ENCODE measurements at places on chromosomes 13 and 19.
A peak's percentile ranks its signal among the peaks of the same experiment; 100 is the strongest.

DNA sequence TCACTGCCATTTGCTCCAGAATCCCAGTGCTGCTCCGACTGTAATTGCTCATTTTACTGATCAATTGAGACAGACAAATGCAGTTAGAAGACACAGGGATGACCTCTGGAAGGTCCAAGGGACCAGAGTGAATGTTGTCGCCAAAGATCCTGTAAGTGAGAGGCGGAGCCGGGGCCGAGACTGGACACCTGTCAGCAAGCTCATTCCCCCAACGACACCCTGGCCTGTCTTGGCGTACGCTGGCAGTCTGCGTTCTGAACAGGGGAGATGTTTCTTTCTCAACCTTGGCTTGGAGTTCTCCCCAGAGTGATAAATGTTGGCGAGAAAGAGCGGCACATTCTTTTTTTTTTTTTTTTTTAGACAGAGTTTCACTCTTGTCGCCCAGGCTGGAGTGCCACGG lies 24.2 kb downstream of the GADD45B start:
- no peak for DNase-seq

- peak; percentile 56 for DNase-seq
Observed at GRCh38 chr13:113393563-113394338, 29.8 kb upstream of the GRTP1 start.

DNA sequence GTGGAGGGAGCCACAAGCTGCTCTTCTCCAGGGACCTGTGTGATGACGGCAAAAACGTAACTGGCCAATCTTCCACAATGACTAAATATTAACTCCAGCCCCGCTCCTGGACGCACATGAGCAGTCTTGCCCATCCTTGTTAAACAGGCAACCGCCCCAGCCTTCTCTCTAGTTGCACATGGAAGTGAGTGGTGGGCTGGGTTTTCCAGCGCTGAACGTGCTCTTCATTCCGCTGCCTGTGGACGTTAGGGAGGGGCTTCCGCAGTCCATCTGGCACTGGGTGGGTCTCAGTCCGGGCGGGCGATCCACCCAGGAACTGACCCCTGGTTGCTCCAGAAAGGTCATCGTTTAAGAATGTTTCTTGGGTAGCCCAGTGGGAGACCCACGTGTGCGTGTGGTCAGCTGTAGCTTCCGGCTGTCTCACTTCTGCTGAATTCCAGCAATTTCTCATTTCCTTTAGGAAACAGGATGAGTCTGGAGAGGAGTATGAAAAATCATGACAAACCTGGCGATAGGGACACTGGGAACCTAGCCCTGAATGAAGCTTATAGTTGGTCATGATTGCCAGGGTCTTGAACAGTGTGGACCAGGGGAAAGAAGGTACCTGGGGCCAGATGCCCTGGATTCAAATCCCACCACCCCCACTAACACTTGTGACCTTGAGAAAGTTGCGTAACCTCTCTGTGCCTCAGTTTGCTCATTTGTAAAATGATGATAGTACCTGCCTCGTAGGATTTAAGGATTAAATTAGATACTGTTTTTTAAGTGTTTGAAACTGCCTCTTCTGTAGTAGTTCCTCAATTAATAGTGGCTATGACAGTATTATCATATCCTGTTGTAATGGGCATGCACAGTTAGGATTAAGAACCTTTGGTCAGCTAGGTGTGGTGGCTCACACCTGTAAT lies 92.6 kb downstream of the SIPA1L3 start:
- no peak for DNase-seq

DNA sequence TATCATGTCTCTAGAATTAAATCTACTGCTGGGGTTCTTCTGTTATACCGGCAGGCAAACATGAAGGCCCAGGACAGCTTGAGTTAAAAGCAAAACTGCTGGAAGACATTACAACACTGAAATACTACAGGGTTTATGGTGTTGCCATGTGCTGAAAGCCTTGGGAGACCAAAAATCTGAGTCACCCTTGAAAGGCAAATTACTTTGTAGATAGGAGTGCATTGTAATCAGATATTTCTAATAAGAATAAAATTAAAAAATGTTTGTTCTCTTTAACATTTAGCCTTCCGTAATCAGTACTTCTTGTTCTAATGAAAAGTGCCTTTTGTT lies 181.3 kb downstream of the PCDH9 start:
- no peak for DNase-seq

GRCh38 chr13:35767256-35767976 lies 290.9 kb upstream of the MAB21L1 start:
- DNase-seq = no peak

- no peak for DNase-seq
Observed at GRCh38 chr13:67996101-67996500, 766.0 kb upstream of the PCDH9 start.

- DNase-seq = no peak
Observed at GRCh38 chr19:23409392-23410048, 14.2 kb upstream of the ZNF91 start.

GRCh38 chr19:38039966-38040365 lies 133.0 kb downstream of the SIPA1L3 start:
- no peak for DNase-seq

DNA sequence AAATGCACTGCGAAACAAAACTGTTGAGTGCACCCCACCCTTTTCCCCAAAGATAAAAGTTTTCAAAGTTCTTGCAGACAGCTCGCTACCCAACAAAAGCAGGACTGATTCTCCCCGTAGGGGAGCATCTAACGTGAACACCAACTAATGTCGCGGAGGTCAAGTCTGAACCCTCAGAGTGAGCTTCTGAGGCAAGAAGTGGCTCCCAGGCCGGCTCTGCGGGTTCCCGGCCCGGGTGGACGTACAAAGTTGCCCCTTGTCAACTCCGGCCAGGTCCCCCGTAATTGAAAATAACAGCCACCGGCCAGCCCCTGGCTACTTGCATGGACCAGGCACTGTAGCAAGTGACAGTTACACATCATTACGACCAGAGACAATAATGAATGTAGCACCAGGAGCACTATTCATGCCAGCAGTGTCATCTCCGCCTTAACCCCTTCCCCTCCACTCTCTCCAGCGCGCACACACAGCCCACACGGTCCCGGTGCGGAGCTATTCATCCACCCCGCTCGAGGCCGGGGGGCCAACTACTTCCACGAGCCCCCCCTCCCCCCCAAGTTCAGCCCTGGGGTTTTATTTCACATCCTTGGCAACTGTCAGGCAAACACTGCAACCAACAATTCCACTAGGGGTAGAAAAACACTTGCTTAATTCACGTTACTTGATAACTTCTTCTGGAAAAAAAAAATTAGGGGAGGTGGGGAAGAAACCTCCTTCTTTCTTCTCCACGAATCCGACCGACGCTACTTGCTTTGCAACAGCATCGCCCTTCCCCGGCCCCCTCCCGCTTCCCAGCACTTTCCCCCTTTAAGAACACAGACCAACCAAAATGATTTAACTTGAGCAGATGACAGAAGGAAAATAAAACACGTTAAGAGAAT lies 1.2 kb downstream of the KLF12 start:
- DNase-seq = peak; percentile 4

- no peak for DNase-seq
Observed at GRCh38 chr19:55305491-55305890, 19.6 kb downstream of the TMEM150B start.

DNA sequence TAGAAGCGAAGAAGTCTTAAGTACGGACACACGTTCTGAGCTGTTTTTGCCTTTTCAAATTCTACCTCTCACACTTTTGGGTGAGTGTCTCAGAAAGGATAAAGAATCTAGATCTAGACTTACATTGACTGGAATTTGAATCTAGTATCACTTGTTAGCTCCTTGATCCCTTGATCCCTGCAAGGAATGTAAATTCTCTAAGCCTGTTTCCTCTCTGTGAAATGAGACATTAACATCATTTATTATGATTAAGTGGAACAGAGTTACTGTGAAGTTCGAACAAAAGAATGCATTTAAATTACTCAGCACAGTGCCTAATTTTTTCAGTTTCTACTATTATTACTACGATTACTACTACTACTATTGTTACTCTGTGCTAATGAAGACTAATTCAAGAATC lies 86.6 kb upstream of the POSTN start:
- no peak for DNase-seq

GRCh38 chr19:30350692-30351663 lies 21.2 kb upstream of the ZNF536 start:
- DNase-seq = no peak

- no peak for DNase-seq
Observed at GRCh38 chr13:30074431-30074830, 224.0 kb upstream of the UBL3 start.

DNA sequence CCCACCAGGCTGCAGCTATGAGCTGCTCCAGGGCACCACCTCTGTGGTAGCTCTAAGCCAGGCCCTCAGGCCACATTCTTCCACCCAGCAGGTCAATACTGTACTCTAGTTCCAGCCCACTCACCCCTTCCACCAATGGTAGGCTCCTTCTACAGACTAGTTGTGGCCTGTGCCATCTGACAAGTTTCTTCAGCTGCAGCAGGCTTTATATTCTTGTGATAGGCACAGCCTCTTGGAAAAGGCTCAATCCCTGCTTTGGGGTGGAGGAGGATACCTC lies 8.5 kb downstream of the MICU2 start:
- no peak for DNase-seq

DNA sequence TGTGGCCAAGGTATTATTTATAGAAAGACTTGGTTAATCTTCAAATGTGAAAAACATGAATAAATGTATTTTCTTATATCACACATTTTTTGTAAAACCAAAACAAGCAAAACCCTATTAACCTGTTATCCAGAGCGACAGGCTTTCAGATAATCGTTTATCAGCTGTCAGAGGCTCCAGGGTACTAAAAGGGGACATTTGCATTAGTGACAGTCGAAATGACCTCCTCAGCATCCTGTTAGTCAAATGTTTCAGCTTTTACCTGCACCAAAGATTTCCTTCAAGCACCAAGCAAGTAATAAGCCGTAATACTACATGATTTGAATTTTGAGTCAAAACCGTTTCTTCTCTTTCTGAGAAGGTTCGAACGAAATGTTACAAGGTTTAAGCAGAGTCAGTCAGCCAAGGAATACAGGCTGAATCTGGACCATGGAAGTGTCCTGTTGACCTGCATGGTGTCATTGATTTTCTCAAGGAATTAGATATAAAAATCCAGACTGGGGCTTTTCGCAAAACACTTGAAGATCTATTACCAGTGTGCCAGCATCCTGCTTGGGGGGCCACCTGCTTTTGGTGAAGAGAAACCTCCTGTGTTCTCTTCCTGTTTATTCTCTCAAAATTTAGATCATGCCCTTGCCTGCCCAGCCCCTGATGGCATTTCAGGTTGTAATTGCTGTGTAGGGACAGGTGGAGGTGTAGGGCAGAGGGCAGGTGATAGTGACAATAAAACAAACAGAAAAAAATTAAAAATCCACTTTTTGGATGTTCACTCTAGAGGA lies 11.3 kb upstream of the RFC3 start:
- DNase-seq = no peak

GRCh38 chr19:13022859-13023636 lies 27.8 kb downstream of the NFIX start:
- no peak for DNase-seq

GRCh38 chr19:19155495-19156219 lies 14.4 kb downstream of the MEF2B start:
- no peak for DNase-seq

GRCh38 chr13:26919311-26919710 lies 158.7 kb upstream of the GPR12 start:
- DNase-seq = no peak

DNA sequence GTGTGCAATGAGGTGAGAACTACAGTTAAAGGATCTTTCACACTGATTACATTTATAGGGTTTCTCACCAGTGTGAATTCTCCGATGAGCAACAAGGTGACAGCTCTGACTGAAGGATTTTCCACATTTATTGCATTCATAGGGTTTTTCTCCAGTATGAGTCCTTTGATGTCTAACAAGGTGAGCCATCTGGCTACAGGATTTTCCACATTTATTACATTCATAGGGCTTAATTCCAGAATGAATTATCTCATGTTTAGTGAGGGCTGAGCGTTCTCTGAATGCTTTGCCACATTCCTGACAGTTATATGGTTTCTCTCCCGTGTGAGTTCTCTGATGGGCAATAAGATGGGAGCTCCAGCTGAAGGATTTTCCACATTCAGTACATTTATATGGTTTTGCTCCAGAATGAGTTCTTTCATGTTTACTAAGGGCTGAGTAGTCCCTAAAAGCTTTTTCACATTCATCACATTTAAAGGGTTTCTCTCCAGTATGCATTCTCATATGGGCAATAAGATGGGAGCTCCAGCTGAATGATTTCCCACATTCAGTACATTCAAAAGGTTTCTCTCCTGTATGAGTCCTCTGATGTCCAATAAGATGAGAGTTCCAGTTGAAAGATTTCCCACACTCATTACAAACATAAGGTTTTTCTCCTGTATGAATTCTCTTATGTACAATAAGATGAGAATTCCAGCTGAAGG lies 4.4 kb upstream of the C19orf18 start:
- no peak for DNase-seq

DNA sequence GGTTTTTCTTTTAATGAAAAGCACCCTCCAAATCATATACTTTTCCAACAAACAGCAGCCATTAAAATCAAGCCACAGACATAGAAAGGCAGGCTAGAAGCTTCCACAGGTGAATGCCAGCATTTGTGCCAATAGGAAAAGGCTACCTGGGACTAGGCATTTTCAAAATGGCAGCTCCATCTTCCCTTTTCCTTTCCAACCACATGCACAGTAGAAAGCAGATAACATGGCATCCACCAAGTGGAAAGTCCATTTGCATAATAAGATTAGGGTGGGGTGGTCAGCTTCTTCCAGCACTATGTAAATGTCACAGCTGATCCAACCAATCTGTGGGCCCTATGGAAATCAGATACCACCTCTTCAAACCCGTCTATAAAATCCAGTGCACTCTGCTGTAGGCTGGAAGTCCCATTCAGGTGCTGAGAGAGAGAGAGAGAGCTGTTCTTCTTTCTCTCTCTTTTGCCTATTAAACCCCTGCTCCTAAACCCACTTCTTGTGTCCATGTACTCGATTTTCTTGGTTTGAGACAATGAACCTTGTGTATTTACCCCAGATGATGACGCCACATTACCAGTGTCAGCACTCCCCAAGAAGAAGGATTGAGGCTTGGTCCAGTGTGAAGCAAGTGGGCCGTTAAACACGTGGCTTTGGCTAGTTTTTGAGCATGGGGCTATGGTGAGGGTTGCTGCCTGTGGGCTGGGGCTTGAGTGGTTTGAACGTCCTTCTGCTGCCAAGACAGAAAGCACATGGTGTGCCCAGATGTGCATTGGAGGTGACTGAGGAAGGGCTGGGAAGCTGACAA lies 24.2 kb upstream of the IGFL1 start:
- no peak for DNase-seq

GRCh38 chr13:30235216-30235615 lies 72.1 kb downstream of the KATNAL1 start:
- no peak for DNase-seq

Measured in stimulated activated CD8-positive, alpha-beta memory T cell treated with anti-CD3 and anti-CD28 coated beads, Interleukin-15, amount 100 ng/mL, for 1 hour (primary cell).